Activated CD4-positive, alpha-beta T cell treated with anti-CD3 and anti-CD28 coated beads, Interleukin-2, amount 10 ng/mL, durations not matched to agents 7 days and 5 days (primary cell): ENCODE measurements at places on chromosomes 3 and 15.

DNA sequence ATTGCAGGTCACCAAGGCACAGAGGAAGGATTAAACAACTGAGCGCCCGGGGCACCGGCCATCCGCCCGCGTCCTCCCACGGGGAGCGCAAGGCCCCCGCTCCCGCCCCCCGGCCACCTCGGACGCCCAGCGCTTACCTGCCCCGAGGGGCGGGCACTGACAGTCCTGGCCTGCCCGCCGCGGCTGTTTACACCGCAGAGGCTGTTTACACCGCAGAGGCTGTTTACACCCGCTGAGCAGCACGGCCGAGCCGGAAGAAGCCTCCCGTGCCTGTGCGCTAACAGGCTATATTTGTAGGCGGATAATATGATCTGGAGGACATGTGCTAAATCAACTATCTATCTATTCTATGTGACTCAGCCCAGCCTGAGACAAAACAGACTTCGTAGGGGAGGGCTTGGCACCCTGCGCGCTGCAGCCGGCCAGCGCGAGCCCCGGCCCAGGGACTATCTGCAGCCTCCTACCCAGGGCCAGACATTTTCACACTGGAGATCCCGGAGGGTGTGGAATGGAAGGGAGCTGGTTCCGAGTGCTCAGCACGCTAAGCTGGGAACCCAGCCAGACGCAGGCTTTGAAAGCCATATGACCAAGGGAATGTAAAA lies at the start of gene LRRC2:
LRRC2 (minus strand) TSS at position 263 of the 602 bp plus-strand sequence. CDS start 14,711 bp downstream, outside the sequence.
- H3K36me3 ChIP-seq: peaks cover 2% of the 10 kb centered on the region
- H3K27me3 ChIP-seq: peaks cover 46% of the 10 kb centered on the region
- DNase-seq: peak; percentile 55

GRCh38 chr3:124504332-124505059 lies 225.8 kb upstream of the UMPS start:
- H3K27ac ChIP-seq: no peak overlapping the region
- H3K4me1 ChIP-seq: no peaks in the 10 kb centered on the region
- peaks cover 46% of the 10 kb centered on the region for H3K27me3 ChIP-seq
- no peak overlapping the region for H3K4me3 ChIP-seq
- no peak for DNase-seq
- no peaks in the 10 kb centered on the region for H3K36me3 ChIP-seq

DNA sequence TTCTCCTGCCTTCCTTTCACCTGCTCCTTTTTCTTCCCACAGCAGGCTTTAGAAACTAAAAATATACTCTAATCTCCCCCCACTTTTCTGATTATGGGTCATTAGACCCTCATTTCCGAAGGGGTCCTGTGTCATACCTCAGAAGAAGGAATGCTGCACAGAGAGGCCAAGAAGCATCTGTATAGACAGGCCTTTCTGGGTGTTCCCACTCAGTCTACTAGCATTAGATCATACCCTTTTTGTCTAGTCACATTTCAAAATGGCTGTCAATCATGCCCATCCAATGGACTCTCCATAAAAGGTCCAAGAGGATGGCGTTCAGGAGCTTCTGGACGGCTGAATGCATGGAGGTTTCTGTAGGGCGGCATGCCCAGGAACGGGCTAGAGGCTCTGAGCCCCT lies 192.2 kb downstream of the SUCLG2 start:
- peaks cover 19% of the 10 kb centered on the region for H3K36me3 ChIP-seq
- no peak overlapping the region for H3K4me3 ChIP-seq
- DNase-seq: no peak
- H3K27me3 ChIP-seq: no peaks in the 10 kb centered on the region
- peaks cover 2% of the 10 kb centered on the region for H3K4me1 ChIP-seq

DNA sequence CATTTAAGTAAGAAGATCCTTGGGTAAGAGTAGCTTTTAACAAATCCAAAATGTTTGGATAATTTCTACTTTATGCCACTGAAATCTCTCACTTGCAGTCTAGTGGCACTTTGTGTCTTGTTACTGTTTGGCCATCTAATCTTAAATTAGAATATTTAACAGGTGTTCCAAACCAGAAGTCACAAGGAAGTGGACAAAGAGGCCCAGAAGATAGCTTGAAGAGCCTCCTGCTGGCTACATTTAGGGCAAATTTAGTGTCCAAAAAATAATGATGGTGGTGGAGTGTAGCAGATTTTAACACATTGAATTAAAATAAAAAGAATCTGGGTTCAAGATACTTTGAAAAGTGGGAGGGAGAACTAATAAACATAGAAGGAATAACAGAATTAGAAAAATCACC lies 172.2 kb downstream of the GHSR start:
- H3K27me3 ChIP-seq: no peaks in the 10 kb centered on the region
- no peak overlapping the region for H3K4me3 ChIP-seq
- no peaks in the 10 kb centered on the region for H3K4me1 ChIP-seq
- H3K27ac ChIP-seq: no peak overlapping the region

- no peaks in the 10 kb centered on the region for H3K4me1 ChIP-seq
- DNase-seq: no peak
- H3K27ac ChIP-seq: no peak overlapping the region
- H3K27me3 ChIP-seq: peaks cover 9% of the 10 kb centered on the region
Observed at GRCh38 chr3:134004841-134005240, 24.9 kb downstream of the SLCO2A1 start.

GRCh38 chr15:47787875-47788274 lies 70.6 kb downstream of the SEMA6D start:
- H3K4me1 ChIP-seq: no peaks in the 10 kb centered on the region
- peaks cover 2% of the 10 kb centered on the region for H3K27me3 ChIP-seq
- no peak overlapping the region for H3K27ac ChIP-seq
- no peaks in the 10 kb centered on the region for H3K36me3 ChIP-seq

DNA sequence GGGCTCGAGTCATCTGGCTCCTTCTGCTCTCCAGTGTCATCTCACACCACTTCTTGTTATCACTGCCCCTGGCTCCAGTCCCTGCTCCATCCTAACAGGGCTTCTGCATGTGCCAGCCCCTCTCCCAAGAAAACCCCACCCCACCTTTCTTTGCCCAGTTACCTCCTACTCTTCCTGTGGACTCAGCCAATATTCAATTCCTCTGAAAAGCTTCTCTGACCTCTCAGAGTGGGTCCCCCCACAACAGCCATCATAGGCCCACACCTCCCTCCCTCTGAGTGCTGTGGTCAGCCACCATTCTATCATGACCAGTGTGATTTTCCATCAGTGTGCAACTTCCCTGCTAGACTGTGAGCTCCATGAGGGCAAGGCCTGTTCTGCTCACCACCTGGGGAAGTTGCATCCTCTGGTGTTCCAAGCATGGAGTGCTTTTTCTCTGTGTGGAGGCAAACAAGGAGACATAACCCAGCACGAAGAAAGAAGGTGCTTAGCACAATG lies 71.6 kb downstream of the ADCY5 start:
- no peaks in the 10 kb centered on the region for H3K36me3 ChIP-seq
- no peak overlapping the region for H3K27ac ChIP-seq
- no peaks in the 10 kb centered on the region for H3K4me1 ChIP-seq
- DNase-seq: no peak

DNA sequence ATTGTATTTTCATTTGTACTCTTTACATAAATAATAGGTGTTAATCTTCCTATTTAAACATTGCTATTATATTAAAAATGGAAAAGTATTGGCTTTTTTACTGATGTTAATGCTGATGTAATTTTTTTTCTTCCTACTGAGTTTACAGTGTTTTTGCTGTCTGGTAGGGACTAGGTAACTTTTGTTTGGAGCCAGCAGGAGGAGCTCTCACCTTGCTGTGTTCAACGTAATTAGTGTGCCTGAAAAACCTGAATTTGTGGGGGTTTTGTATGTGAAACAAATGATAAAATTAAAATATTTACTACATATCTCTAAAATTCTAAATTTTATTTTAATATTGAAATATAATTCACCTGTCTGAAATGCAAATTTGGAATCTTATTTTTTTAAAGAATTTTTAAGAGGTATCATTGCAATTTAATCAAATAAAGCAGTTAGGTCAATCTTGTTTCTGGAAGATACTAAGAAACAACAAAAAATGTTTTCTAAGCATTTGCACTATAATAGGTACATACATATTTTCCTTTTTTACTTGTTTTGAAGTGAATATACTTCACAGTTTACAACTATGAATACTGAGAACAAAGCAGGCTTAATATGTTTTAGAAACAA lies 48.8 kb downstream of the EPHA6 start:
- H3K27me3 ChIP-seq: peaks cover 2% of the 10 kb centered on the region
- H3K36me3 ChIP-seq: no peaks in the 10 kb centered on the region

GRCh38 chr3:188695241-188695640 lies 476.5 kb upstream of the TPRG1 start:
- peaks cover 2% of the 10 kb centered on the region for H3K36me3 ChIP-seq
- no peak for DNase-seq
- no peaks in the 10 kb centered on the region for H3K27me3 ChIP-seq
- no peak overlapping the region for H3K4me3 ChIP-seq
- H3K27ac ChIP-seq: no peak overlapping the region

GRCh38 chr3:119559441-119559963 lies at the start of gene CD80:
TSS of gene CD80 (minus strand) at chr3:119559614. CDS start at chr3:119557728, 1,886 bp downstream.
- peak; percentile 78 for DNase-seq
- peak within 1 kb of the TSS; percentile 42 for H3K27ac ChIP-seq
- H3K36me3 ChIP-seq: peaks cover 13% of the 10 kb centered on the region
- peaks cover 58% of the 10 kb centered on the region for H3K4me1 ChIP-seq
- H3K27me3 ChIP-seq: no peaks in the 10 kb centered on the region

DNA sequence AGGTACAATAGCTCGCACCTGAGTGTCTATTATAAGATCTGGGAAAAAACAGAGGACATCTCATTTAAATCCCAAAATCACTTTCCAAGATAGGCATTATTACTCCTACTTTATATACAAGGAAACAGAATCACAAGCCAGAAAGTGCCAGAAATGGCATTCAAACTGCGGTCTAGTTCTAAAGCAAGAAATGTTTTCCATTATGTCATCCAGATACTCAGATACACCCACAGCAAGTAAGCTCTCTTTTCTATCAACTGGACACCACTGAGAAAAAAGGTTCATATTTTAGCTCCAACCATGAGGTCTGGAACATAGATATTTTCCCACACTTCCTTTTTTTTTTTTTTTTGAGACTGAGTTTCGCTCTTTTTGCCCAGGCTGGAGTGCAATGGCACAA lies 8.1 kb downstream of the SLC33A1 start:
- H3K36me3 ChIP-seq: peaks cover 28% of the 10 kb centered on the region
- H3K4me3 ChIP-seq: no peak overlapping the region
- DNase-seq: no peak
- H3K4me1 ChIP-seq: peaks cover 38% of the 10 kb centered on the region

GRCh38 chr15:68224108-68224507 lies 5.4 kb downstream of the CLN6 start:
- H3K4me3 ChIP-seq: no peak overlapping the region
- no peak for DNase-seq
- H3K36me3 ChIP-seq: peaks cover 20% of the 10 kb centered on the region
- peaks cover 43% of the 10 kb centered on the region for H3K4me1 ChIP-seq
- H3K27ac ChIP-seq: no peak overlapping the region

DNA sequence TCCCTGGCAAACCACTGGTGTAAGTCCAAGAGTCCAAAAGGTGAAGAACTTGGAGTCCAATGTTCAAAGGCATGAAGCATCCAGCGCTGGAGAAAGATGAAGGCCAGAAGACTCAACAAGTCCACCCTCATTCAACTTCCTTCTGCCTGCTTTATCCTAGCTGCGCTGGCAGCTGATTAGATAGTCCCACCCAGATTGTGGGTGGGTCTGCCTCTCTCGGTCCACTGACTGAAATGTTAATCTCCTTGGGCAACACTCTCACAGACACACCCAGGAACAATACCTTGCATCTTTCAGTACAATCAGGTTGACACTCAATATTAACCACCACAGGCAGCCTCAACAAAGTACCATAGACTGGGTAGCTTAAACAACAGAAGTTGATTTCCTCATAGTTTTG lies 245.9 kb upstream of the IGF1R start:
- H3K4me3 ChIP-seq: no peak overlapping the region
- no peaks in the 10 kb centered on the region for H3K27me3 ChIP-seq
- no peak for DNase-seq
- no peak overlapping the region for H3K27ac ChIP-seq
- H3K36me3 ChIP-seq: no peaks in the 10 kb centered on the region

DNA sequence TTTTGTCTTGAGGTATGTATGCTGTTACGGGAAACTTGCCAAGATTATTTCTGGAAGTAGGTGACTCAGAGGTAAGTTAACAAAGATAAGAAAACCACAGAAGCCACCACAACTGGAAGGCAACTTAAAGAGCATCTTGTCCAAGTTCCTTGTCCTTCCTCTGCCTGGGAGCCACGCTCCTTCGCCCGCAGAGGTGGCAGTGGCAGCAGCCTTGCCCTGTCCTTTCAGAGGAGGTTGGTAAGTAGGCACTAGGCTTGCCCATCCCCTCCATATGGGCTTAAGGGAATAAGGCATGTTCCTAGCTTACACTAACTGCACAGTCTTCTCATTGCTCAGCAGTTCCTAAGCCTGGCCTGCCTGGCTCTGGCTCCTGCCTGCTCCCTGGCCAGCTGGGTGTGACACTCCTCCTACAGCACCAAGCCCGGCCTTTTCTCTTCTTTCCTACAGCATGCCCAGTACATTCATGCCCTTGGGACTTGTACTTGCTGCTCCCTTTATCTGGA lies 48.0 kb upstream of the RAB6B start:
- H3K27ac ChIP-seq: no peak overlapping the region
- no peak overlapping the region for H3K4me3 ChIP-seq
- peaks cover 22% of the 10 kb centered on the region for H3K4me1 ChIP-seq
- no peak for DNase-seq
- no peaks in the 10 kb centered on the region for H3K36me3 ChIP-seq

DNA sequence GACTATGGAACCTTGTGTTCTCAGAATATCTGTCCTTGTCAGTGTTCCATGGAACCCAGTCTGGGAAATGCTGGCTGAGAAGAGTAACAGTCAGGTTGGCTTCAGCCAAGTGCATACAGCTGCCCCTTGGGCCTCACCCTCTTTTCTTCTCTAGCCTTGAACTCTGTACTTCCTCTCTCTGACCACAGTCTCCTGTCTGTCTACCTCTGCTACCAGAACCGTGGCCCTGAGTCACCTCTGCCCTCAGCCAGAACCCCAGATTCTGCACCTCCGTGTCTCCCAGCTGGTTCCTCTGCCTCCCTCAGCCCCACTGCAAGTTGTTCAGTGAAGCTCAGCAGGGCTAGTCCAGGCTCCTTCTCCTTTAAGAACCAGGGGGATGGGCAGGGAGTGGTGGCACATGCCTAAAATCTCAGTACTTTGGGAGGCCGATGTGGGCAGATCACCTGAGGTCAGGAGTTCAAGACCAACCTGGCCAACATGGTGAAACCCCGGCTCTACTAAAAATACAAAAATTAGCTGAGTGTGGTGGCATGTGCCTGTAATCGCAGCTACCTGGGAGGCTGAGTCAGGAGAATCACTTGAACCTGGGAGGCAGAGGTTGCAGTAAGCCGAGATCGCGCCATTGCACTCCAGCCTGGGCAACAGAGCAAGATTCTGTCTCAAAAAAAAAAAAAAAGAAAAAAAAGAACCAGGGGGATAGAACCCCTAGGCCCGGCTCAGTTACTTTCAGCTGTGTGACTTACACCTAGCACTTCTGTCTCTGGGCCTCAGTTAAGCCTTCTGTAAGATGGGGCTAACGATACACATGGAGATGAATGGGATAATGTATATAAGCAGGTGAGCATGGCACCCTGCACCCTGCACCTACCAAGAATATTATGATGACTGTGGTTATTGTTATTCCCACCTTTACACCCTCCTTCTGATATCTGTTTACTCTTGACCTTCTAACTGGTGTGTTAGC lies 24.3 kb upstream of the TATDN2 start:
- H3K4me3 ChIP-seq: peak overlapping the region; percentile 21
- H3K27me3 ChIP-seq: no peaks in the 10 kb centered on the region
- peak; percentile 63 for DNase-seq
- peaks cover 79% of the 10 kb centered on the region for H3K4me1 ChIP-seq
